ENCODE measurements at places on chromosomes 12 and 14.
A peak's percentile ranks its signal among the peaks of the same experiment; 100 is the strongest.

DNA sequence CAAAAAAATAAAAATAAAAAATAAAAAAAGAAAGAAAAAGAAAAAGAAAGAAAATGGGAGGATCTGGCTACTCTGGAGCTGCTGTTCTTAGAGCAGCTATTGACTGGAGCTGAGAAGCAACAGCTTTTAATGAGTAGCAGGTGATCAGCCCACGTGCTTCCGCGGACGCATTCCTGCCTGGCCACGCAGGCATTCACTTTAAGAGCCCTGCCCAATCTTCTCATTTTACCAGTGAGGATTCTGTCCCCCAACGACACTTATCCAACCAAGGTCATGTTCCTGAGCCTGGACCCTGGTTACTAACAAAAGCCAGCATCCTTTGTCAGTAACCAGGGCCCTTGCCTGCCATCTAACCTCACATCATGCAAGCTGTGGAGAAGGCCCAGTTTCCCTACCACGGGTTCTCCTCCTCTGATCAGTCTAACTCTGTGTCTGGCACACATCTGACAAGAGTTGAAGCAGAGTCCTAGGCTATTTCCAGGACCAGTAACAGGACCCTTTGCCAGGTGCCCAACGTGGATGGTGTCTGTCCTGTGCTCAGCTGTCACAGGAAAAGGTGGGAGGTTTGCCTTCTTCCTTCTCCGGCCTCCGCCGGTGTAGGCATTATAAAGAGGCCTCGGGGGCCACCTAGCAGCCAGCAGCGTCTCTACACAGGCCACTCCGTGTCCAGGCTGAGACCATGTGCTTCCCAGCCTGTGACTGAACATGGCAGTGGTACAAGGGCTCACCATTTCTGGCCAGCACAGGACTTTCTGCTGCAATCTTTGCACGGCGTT lies 60.9 kb upstream of the GPATCH2L start:
- no peak for DNase-seq

GRCh38 chr12:43728117-43728516 lies 30.5 kb downstream of the PUS7L start:
- DNase-seq: no peak

DNA sequence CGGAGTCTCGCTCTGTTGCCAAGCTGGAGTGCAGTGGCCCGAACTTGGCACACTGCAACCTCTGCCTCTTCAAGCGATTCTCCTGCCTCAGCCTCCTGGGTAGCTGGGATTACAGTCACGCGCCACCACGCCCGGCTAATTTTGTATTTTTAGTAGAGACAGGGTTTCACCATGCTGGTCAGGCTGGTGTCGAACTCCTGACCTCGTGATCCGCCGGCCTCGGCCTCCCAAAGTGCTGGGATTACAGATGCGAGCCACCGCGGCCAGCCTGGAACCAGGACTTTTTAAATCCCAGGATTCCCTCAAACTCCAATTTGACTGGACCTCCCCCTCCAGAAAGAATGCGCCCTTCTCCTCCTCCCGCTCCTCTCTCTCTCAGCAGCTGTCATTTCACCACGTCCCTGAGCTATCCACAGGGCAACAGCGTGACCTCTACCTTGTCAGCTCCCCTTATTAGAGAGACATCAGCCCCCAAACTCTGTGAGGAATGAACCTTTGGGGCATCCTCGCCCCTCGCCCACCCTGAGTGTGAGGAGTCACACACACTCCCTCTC lies 2.0 kb downstream of the ESYT1 start:
- no peak for DNase-seq

DNA sequence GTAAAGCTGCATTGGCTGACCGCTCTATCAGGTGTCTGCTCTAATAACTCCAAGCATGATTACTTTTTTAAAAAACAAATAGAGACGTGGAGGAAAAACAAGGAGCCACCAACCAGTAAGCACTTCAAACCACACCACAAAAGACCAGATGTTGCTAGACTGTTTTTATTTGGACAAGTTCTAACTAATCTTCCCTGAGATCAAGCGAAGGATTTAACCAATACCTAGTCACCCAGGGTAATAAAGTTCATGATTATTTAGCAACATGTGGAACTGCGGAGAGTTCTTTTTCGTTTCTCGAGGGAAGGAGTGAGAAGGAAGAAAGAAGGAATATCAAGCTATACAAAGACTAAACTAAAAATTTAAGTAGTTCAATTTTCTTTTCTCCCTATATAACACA lies 288.1 kb downstream of the DUSP6 start:
- DNase-seq: no peak

DNA sequence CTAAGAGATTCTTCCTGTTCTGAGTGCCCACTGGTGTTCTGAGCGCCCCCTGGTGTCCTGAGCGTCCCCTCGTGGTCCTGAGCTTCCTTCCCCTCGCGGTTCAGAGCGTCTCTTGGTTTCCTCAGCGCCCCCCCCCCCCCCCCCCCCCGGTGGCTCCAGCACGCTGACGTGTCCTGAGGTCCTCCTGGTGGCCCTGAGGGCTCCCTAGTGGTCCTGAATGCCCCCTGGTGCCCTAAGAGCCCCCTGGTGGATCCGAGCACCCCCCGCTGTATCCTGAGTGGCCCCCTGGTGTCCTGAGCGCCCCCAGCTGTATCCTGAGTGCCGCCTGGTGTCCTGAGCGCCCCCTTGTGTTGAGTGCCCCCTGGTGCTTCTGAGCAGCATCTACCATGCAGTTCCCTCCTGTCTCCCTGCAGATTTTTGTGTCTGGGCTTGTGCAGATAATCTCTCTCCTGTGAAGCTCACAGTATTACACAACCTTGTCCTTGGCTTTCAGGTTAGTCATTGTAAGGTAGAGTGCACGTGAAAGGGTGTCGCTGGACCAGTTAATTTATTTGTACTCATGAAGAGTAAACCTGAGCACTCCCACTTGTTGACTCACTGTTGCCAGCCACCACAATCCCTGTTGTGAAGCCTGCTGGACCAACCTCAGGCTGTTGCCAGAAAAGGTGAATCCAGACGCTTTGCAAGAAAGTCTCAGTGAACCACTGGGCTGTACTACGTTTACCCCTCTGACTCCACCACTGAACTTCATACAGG lies 1168.4 kb downstream of the TMEM121 start:
- DNase-seq: peak; percentile 38

DNA sequence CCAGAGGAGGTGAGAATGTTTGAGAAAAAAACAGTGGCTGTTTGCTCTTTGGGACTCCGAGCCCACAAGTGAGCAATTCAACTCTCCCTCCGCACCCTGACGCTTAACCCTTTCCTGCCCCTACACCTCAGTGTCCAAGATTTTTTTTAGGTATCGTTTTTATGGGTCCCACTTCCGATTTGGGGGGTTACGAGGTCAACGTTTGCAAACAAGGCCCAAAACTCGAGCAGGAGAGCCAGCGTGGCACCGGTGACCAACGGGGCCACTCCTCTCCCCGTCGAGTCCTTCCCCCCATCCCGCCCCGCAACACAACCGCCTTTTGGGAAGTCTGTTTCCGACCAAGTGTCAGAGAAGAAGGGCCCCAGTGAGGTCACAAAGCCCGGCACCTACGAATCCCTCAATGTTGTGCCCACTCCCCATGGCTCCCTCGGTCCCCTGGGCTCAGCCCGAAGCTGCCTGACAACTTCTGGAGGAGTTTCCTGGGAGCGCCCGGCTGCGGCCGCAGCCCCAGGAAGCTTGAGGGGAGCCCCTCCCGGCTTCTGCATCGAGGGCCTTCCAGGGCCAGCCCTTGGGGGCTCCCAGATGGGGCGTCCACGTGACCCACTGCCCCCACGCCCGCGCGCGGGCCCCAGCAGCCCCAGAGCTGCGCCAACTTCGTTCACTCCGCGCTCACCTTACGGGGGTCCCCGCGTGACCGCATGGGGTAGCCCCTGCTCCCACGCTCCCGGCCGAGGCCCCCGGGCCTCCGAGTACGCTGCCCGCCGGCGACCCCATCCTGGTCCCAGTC lies 1.2 kb downstream of the CDK2AP1 start:
- DNase-seq: no peak

- DNase-seq: no peak
These were observed 7.6 kb upstream of the FLVCR2 start for GRCh38 chr14:75570797-75571196.

DNA sequence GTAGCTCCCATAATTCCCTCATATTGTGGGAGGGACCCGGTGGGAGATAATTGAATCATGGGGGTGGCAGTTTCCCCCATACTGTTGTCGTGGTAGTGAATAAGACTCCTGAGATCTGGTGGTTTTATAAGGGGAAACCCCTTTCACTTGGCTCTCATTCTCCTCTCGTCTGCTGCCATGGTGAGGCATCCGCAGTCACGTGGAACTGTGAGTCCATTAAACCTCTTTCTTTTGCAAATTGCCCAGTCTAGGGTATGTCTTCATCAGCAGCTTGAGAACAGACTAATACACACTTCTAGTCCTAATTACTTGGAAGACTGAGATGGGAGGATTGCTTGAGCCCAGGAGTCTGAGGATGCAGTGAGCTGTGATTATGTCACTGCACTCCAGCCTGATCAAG lies 64.4 kb downstream of the TMX1 start:
- DNase-seq: no peak

- DNase-seq: no peak
These were observed 57.0 kb downstream of the OTOGL start for GRCh38 chr12:80156306-80156705.

GRCh38 chr12:67477681-67478265 lies 170.8 kb upstream of the DYRK2 start:
- DNase-seq: no peak

DNA sequence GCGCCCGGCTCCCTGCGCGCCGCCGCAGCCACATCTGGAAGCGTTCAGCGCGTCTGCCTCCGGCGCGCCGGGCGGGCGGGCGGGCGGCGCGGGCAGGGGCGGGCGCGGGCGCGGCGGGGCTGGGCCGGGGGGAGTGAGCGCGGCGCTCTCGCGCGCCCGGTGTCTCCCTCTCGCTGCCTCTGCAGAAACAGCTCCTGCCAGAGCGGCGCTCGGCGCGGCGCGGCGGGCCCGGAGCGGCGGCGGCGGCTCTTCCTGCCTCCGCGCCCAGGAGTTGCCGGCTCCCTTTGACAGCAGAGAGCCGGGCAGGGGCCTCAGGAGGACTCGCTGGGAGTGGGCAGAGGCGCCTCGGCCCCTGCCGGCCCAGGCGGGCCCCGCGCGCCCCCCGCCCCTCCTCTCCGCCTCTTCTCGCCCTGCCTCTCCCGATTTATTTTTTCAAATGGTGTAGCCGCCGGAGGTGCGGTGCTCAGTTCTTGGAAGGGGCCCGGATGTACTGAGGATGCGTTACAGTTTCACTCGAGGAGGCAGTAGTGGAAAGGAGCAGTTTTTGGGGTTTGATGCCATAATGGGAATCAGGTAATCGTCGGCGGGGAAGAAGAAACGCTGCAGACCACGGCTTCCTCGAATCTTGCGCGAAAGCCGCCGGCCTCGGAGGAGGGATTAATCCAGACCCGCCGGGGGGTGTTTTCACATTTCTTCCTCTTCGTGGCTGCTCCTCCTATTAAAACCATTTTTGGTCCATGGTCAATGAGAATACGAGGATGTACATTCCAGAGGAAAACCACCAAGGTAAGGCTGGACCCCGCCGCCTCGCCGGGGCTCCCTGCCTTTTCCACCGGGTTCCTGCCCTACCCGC lies at the start of gene CACNA1C:
TSS of gene CACNA1C (plus strand) at position 162 of the 853 bp plus-strand sequence. CDS start at position 738, 576 bp downstream.
- no peak for DNase-seq

GRCh38 chr12:88733008-88733407 lies 152.7 kb upstream of the KITLG start:
- no peak for DNase-seq

GRCh38 chr12:76696186-76696585 lies 67.7 kb upstream of the ZDHHC17 start:
- DNase-seq: no peak

DNA sequence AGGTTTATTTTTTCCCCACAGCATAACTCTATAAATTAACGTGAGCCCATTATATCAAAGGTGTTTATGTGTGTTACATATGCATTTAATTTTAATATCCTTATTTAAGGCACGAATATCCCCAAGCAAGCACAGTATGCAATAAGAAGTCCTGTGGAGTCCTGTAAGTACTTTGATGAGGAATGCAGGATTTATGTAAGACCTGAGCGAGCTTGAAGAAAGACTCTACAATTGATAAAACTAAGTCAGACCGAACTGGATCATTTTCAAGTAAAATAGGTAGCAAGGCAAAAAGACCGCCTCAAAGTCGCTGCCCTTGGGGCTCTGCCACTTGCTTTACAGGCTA lies 755 bp downstream of the SLC25A21 start:
- no peak for DNase-seq

DNA sequence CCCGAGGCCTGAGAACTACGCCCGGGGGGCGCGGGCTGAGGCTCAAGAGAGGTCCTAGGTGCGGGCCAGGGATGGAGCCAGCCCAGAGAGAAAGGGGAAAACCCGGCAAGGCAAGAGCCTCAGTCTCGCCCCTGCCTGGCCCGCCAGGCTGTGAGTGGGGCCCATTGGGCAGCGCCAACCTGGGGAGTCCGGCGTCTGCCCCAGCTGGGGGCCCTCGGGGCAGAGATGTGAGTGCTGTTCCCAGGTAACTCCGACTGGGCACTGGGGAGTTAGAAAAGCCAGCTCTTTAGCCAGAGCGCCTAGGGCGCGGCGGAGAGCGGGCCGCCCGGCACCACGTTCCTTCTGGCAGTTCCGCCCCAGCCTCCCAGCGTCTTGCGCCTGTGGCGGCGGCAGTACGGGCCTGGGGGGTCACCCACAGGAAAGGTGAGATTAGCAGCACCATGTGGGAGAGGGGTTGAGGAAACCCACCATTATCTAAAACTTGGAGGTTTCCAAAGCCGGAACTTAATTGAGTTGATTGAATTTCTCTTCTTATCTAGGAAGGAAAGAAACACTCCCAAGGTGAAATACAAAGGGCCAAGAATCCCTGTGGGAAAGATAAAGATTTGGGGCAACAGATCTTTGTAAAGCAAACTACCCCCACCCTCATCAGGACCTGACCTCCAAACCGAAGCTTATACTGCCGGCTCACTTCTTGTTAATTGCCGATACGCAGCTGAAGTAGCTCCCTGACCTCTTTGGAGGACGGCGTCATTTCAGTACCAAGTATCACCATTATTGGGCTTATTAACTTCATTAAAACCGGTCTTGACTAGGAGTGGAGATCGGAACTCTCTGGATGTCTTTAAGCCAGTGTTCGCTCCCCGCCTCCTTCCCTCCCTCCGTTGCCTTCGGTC lies 11.6 kb downstream of the OTX2 start:
- DNase-seq: no peak
